Fibroblast of the aortic adventitia (primary cell): ENCODE measurements at places on chromosomes 7 and 10. TPM values are rescaled to one million over a fixed set of nuclear protein-coding genes. Genes with fewer than 3 reads are reported as not detected.

CALML3 gene
- total RNA-seq: not detected in 2 replicates

ARHGEF35 gene
- 1.1 and 2.7 TPM in 2 replicates for total RNA-seq

SERPINE1 gene
- total RNA-seq: 23.1 and 341 TPM in 2 replicates

PLCE1 gene
- total RNA-seq: 4.2 and 8.9 TPM in 2 replicates

ASZ1 gene
- total RNA-seq: not detected in 2 replicates

MXI1 gene
- total RNA-seq: 20.3 and 32.7 TPM in 2 replicates

CXCL12 gene
- total RNA-seq: 54.1 and 381 TPM in 2 replicates

SYPL1 gene
- 69.5 and 72.2 TPM in 2 replicates for total RNA-seq

ZNF655 gene
- total RNA-seq: 54.2 and 76.0 TPM in 2 replicates

ANKRD1 gene
- total RNA-seq: 1.4 and 4.9 TPM in 2 replicates

RGS10 gene
- 42.0 and 42.4 TPM in 2 replicates for total RNA-seq

WDFY4 gene
- total RNA-seq: under 0.01 TPM in 1 of 2 replicates, not detected in the other

TRIM50 gene
- not detected in 2 replicates for total RNA-seq

PVRIG gene
- not detected in 2 replicates for total RNA-seq

IKZF1 gene
- not detected in 2 replicates for total RNA-seq

MCM10 gene
- total RNA-seq: 19.5 TPM in 1 of 2 replicates, not detected in the other

PON3 gene
- total RNA-seq: 0.82 TPM in 1 of 2 replicates, not detected in the other

MMD2 gene
- total RNA-seq: not detected in 2 replicates

TFR2 gene
- total RNA-seq: 0.08 and 1.2 TPM in 2 replicates

PFKP gene
- 39.1 and 111 TPM in 2 replicates for total RNA-seq

NAT16 gene
- total RNA-seq: not detected in 2 replicates

GPR146 gene
- 1.2 and 1.6 TPM in 2 replicates for total RNA-seq

PDE1C gene
- 7.4 and 187 TPM in 2 replicates for total RNA-seq

VPS50 gene
- 32.3 and 50.0 TPM in 2 replicates for total RNA-seq

CUZD1 gene
- total RNA-seq: 0.72 and 1.4 TPM in 2 replicates
